ENCODE measurements at places on chromosomes 3 and 15.
A peak's percentile ranks its signal among the peaks of the same experiment; 100 is the strongest.

DNA sequence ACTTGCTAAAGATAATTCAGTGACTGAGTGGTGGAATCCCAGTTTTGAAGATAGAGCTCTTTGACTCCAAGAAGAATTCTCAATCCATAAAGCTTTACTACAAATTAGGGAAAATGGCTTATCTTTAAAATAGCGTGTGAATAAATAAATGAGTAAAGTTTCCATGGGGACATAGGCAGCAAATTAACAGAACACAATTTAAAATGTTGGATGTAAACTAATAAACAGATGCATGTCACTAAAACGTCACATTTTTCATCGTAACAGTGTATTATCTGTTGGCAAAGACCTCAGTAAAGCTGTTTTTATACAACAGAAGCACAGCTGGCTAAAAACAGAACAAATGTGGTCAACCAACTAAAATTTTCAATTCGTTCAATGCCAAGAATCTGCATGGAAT is 913.9 kb upstream of the CFAP20DC start:
- no peak for DNase-seq

DNA sequence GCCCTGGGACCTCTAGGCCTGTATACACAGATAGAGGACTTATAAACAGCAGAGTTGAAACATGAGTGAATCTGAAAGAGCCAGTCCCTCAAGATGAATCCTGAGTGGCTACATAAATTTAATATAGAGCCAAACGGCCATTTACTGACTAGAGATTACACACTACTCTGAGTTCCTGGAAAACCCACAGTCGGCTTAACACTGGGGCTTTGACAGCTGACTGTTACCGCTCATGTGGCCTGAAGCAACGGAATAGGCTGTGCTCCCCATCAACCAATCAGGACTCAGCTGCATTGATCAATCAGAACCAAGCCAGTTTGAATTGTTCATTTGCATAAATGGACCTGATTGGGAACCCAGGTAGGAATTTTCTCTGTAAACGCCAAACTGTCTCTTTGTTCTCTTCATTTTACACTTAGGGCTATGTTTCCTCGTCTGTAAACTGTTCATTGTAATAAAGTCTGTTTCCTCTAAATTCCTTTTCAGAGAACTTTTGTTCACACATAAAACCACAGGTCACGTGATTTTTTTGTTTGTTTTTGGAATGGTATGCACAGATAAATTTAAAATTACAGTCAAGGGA is 40.5 kb downstream of the CCNL1 start:
- no peak for DNase-seq

- peak; percentile 50 for DNase-seq
Measured at GRCh38 chr15:39025321-39025720, 460.7 kb upstream of the RASGRP1 start.

DNA sequence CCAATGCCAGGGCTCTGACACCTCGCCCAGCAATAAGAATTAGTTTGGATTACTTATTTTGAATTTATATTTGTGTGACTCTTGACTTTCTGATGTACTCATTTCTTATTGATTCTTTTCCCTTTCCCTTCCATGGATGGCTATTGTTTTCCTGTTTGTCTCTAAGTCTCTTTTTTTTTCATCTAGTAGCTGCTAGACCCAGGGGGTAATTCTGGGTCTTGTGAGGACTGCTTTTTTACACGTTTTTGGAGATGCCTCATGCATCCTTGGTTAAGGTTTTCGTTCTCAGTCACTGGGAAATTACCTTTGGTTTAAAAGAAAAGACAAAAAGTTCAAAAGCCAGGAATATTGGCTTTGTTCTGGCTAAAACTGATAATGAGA is 70.2 kb upstream of the STRIT1 start:
- no peak for DNase-seq

GRCh38 chr3:100737334-100737733 is 28.0 kb downstream of the TFG start:
- DNase-seq: peak; percentile 40

DNA sequence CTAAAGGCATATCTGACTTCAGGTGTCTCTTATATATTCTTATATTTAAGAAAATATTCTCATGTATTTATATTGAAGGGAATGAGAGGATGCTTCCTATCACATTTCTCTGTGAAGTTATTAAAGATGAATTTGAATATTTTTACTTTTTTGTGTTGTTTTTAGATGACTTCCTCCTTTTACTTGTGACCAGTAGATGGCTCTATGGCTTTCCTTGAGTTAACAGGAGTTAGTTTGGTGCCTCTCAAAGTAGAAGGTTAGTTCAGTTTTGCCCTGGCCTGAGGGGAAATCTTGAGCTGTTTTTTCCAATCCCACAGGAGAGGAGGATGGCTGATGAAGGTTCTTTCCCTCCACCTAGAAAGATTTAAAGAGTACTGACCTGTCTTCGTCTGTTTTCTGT is 80.7 kb downstream of the SQOR start:
- DNase-seq: peak; percentile 18

DNA sequence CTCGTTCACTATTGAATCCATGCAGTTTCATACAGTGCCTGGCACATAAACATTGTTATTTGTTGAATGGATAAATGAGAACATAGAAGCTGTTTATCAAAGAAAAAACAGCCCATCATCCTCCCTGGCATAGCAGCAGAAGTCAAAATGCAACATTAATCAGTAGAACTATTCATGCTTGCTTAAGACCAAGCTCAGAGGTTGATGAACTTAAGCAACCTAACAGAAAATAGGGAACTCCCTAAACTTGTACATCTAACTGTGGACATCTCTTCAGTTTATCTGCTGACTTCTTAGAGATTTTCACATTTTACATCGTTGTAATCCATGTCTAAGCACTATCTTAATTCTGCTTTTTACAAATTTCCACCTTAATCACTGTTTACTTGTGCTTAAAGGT is 29.2 kb downstream of the SENP8 start:
- DNase-seq: no peak

DNA sequence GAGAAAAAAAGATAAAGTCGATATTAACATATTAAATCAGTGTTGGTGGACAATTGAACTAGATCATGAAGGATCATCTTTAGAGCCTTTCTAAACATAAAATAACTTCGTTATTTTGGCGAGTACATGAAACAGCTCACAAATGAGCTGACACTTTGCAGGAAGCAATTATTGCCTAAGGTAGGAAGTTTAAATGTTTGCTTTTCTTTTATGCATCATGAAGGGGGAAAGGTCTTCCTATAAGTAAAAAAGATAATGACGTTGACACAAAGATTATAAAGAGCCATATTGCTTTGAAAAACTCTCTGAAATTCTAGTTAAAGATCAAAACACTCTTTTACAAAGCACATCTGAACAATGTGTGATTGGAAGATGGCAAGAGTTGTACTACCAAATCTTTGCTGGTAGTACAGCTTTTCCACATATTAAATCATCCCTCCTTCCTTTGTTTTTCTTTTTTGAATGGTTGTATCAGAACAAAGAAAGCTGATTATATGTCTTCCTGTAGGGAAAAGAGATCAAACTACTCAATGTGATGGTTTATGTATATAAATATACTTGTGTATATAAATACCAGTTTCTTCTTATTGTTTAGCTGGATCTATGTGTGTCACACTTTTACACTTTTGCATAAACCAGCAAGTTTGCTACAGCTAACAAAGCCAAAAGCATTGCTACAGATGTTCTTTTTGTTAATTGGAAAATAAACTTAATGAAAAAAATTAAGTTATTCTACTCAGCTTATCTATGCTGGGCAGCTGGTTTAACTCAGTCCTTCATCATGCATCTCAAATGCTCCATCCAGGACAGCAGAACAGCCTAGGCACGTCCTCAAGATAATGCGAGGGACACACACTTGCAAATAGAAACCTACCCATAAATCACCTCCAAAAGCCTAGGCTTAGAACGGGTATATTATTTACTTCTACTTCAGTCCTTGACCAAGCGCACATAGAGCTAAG is 850.8 kb upstream of the ROBO1 start:
- DNase-seq: no peak

DNA sequence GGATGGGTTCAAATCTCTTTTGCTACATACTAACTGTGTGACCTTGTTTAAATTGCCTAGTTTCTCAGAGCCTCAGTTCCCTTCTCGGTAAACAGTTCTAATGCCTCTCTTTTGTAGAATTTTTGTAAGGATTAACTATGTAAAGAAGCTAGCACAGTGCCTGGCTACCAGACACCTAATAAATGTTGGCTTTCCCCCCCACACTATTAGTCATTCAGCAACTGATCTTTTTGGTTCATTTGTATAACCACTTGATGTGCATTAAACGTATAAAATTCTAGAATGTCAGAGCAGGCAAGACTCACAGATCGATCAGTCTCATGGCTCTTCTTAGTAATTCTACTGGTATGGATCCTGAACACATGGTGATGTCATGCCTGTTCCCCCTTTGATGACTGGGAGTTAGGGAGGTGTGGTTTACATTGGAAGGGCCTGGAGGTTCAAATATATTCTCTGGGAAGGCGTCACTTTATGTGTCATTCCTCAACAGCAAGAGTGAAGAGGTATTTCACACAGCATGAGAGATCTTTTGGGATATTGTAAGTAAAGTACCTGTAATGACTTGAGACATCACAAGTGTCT is 6.5 kb downstream of the TAGLN3 start:
- DNase-seq: peak; percentile 34

DNA sequence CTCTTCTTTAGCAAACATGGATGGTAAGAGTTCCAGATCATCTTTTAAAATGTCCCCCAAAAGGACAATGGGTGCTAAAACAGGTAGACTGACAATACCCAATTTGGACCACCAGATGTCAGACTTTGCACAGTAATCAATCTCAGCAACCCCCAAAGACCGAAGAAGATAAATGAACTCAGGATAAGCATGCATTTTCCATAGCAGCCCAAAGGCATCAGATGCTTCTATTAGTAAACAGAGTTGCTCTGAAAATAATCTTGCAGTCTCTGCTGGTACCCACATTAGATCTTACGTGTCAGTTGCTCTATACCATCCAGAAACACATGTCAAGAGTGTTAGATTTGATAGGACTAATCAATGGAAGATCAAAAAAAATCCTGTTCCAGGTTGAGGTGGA is 20.6 kb downstream of the MYH15 start:
- DNase-seq: peak; percentile 52

DNA sequence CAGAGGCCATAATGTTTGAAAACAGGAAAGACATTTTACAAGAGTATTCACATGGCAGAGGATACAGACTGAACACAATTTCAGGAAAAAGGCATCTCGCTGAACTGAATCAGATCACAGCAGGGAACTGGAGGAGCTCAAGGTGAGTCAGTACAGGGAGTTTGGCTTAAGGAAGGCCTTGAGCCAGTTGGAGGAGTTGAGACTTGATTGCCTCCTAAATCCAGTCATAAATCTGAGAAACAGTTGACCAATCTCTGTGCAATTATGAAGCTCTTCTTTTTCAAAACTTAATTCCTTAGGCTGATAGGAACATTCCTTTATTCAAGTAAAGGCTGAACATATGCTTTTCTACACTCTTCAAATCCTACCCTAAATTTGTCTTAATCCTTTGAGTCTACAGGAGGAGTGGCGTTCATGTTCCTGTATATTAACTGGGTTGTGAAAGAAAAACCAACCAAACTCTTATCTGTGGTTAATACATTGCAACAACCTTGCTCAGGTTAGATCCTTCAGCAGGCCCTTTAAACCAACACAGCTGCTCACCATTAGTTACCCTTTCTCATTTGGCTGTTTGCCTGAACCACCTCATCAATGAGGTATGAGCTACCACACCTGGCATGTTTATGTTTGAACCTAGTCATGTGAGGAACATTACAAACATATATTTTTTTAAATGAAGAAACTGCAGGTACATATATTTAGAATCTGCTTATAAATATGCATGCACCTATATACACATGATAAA is 404.1 kb upstream of the ATP11B start:
- no peak for DNase-seq

GRCh38 chr3:94460931-94461330 is 398.1 kb downstream of the NSUN3 start:
- no peak for DNase-seq

DNA sequence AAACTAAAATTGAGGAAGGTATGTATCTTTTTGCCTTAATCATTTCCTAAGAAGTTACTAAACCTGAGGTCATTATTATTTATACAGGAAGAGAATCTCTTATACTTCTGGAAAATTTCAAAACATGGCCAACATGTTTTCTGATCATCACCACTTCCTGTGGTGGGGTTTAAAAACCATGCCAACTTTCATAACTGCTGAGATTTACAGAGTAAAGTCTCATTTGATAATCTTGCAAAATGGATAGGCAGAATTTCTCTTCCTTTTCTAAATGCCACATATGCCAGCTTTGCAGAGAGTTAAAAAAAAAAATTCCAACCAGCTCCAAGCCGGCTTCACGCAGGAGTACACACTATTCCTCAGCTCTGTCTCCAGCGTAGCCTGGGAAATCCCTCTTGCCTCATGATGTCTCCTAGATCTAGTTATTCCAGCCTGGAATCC is 124.3 kb upstream of the SPRED1 start:
- peak; percentile 29 for DNase-seq

DNA sequence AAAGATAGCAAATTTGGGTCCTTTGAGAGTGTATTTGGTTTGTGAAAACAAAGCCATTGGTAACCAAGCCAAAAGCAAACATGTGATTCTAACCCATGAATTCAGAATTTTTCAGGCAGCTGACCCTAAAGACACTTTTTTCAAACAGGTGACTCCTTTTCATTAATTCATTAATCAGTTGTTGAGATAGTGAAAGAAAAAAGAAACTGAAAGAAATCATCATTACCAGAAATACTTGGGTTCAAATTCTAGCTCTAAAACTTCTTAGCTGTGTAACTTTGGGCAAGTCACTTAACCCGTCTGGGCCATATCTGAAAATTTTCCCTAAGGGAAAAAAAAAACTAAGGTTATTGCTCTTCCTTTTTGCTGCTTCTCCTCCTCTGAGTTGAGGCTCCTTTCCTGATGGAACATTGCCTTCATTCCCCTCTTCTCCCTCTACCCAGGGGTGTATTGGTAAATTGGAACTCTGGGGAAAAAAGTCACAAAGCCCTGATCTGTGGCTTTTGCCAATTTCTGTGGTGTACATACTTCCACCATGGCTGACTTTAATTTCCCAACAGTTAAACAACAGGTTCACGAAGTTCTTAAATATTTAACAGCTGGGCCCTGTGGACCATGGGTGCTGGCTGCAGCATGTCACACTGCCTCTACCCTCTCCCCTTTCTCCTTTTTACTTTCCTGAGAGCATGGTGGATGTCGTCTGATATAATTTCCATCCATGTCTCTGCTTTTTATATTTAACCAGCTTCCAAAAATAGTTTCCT is 120.3 kb downstream of the ASB7 start:
- no peak for DNase-seq

DNA sequence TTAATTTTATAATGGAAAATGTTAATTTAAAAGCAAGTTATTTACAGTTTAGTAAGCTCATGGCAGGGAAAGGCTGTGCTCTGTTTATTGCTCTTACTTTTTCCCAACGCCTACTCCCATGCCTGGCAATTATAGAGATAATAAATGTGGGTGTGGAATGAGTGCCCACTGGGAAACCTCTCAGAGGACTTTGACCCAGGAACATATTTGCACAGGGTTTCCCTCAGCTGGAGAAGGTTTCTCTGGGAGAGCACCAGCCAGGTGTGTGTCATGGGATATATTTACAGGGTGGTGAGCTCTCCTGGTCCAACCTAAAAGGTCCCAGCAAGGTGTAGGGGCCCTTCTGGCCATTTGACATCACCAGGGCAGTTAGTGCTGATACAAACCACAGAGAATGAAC is 27.9 kb downstream of the ZNF710 start:
- DNase-seq: no peak

- no peak for DNase-seq
Measured at GRCh38 chr15:85394554-85395333, 14.3 kb downstream of the AKAP13 start.

GRCh38 chr3:140225996-140226395 is 291.0 kb downstream of the CLSTN2 start:
- DNase-seq: no peak

GRCh38 chr15:31513178-31513577 is 186.5 kb downstream of the KLF13 start:
- DNase-seq: no peak

- DNase-seq: no peak
Measured at GRCh38 chr15:59352683-59353082, 20.0 kb downstream of the MYO1E start.
